MG63 (cell line): ENCODE measurements at places on chromosomes 7 and 10. TPM values are rescaled to one million over a fixed set of nuclear protein-coding genes. Genes with fewer than 3 reads are reported as not detected.

DNA sequence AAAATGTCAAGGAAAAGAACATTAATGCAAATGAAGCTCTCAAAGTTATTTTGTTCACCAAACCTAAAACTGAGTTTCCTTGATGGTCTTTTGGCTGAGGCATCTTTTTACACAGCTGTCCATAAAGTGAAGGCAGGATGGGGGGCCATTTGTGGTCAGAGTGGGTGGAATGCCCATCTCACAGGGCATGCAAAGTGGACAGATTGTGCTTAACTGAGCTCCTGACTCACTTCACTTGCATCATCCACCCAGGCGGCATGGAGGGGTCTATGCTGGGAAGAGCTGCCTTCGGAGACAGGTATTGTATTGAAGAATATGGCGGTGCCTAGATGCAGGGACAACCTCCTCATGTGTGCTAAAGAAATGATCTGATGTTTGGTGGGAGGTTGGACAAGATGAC, 905.3 kb downstream of the KCNMA1 start:
- DNase-seq = no peak

DNA sequence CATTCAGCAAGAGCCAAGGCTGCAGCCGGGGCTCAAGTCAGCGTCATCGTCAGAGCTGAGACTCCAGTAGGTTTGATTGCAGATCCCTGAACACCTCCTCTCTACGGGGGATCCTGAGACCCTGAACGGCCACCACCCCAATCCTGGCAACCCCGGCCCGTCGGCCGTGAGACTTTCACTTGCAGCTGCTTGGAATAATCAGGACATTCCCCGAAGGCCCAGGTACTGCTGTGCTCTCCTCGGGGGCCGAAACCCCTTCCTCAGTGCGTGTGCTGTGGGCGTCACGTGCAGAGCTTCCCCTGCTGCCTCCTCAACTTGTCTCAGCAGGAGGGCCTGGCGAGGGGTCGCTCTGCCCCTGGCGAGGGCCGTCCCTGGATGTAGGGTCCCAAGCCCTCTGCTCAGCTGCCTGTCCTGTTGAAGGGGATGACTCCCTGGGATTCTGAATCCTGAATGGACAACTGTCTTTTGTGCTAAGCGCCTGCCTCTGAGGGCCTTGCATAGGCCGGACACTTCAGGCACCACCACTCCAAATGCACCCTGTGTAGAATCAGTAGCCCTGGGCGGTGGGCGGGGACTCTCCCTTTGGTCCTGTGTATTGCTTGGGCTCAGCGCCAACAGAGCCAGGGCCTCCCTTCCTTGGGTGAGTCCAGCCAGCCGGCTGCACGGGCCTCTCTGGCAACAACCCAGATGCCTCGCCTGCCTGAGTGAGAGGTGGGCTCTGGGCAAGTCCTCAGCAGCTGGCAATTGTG, 63.8 kb upstream of the EBF3 start:
- peak; percentile 76 for DNase-seq

DNA sequence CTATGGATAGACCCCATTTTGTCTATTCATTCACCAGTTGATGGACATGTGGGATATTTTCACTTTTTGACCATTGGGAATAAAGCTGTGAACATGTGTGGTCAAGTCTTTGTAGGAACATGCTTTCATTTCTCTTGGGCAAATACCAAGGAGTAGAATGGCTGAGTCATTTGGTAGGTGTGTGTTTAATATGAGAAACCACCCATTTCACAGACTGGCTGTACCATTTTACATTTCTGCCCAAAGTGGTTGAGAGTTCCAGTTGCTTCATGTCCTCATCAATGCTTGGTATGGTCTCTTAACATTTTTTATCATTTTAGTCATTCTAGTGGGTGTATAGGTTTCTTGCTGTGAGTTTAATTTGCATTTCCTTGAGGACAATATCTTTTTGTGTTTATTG, 124.9 kb upstream of the RHEB start:
- no peak for DNase-seq

Gene ASB10
- not detected in 2 replicates for total RNA-seq
